Stimulated activated CD8-positive, alpha-beta memory T cell treated with anti-CD3 and anti-CD28 coated beads, Interleukin-7, amount 100 ng/mL, for 1 hour (primary cell): ENCODE measurements at places on chromosomes 3 and 15.
A peak's percentile ranks its signal among the peaks of the same experiment; 100 is the strongest.

DNA sequence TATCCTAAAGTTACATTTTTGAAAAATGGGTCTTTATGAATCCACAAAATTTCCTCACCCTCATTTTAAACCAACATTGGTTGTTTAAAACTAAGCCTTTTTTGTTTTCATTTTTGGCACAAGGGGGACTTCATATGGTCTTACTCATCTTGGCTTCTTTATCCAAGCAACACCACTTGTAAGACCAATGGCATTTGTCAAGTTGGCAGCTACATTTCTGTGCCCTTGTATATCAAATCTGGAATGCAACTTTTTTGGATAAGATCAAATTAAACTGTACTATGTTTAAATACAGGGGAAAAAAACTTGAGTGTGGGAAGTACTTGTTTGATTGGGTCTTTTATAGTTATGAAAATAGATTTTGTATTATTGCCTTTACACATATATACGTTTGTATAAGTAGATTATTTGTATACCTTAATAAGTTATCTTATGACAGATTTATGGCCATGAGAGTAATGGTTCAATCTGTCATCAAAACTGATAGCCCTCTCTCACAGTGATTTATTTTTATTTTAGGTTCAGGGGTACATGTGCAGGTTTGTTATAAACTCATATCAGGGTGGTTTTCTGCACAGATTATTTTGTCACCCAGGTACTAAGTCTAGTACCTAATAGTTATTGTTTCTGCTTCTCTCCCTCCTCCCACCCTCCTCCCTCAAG lies 43.4 kb downstream of the GPR160 start:
- no peak for DNase-seq

GRCh38 chr15:92653836-92654539 lies 1.6 kb downstream of the FAM174B start:
- no peak for DNase-seq

GRCh38 chr15:41698779-41699178 lies 38.6 kb downstream of the MGA start:
- no peak for DNase-seq

DNA sequence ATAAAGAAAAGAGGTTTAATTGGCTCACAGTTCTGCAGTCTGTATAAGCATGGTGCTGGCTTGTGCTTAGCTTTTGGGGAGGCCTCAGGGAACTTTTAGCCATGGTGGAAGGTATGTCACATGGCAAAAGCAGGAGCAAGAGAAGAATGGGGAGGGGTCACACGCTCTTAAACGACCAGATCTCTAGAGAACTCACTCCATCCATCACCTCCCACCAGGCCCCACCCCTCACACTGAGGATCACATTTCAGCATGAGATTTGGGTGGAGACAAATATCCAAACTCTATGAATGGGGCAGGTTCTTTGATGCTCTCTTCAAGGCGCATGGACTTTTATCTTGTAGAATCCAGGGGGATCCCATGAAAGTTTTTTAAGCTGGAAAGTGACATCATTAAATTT lies 75.7 kb downstream of the ITPR1 start:
- no peak for DNase-seq

DNA sequence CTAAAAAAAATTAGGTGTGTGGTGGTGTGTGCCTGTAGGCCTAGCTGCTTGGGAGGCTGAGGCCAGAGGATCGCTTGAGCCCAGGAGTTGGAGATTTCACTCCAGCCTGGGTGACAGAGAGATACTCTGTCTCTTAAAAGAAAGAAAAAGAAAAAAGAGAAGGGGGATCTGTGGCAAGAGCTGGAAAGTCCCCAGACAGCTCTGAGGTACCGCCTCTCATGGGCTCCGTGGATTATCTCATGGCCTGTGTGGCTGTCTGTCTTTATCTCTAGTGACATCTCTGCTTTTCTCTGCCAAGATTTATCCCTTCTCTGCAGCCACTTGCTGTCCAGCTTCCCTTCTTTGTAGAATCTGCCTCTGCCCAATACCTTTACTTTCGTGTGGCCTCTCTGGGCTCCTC lies 5.7 kb downstream of the EXOSC7 start:
- no peak for DNase-seq

DNA sequence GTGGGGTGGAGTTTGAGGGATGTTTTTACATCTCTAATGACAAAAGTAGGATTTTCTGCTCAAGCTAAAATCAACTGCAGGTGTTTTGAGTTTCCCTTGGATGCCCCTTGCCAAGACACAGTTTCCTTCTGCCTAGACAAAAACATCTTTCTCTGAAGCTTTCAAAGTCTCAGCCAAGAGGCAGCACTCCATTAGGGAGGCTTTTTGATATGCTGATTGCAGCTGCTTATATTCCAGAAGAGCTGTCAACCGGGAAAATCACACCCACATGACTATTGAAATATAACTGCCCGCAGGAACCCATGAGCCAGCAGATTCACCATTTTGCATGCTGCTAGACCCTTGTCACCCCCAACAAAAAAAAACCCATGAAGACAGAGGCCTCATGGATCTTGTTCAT lies 27.5 kb upstream of the ZNF148 start:
- DNase-seq, result no peak

- DNase-seq, result no peak
These were observed 60.6 kb downstream of the SLC6A11 start for GRCh38 chr3:10876661-10877060.

GRCh38 chr3:129025691-129026435 lies 24.8 kb downstream of the EFCC1 start:
- DNase-seq, result no peak

GRCh38 chr3:4693620-4694019 lies 200.5 kb downstream of the ITPR1 start:
- no peak for DNase-seq

DNA sequence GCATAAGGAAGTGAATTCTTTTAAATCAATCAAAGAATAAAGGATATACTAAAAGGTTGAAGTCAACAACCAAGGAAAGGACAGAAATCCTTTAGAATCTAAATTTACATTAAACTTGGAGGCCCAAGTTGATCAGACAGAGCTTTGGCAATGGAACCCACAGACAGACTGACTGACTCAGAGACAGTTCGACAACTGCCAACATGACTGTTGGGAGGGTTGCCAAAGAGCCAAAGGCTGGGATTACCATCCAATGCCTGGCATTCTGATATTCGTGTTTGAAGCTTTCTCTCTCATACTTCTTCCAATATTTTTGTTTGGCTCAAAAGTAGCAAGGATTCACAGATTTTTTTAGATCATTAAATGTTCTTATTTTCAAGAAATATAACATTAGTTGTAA lies 406.1 kb downstream of the PLCL2 start:
- DNase-seq, result no peak

GRCh38 chr15:64809649-64810496 lies 15.6 kb downstream of the PIF1 start:
- DNase-seq, result peak; percentile 21

DNA sequence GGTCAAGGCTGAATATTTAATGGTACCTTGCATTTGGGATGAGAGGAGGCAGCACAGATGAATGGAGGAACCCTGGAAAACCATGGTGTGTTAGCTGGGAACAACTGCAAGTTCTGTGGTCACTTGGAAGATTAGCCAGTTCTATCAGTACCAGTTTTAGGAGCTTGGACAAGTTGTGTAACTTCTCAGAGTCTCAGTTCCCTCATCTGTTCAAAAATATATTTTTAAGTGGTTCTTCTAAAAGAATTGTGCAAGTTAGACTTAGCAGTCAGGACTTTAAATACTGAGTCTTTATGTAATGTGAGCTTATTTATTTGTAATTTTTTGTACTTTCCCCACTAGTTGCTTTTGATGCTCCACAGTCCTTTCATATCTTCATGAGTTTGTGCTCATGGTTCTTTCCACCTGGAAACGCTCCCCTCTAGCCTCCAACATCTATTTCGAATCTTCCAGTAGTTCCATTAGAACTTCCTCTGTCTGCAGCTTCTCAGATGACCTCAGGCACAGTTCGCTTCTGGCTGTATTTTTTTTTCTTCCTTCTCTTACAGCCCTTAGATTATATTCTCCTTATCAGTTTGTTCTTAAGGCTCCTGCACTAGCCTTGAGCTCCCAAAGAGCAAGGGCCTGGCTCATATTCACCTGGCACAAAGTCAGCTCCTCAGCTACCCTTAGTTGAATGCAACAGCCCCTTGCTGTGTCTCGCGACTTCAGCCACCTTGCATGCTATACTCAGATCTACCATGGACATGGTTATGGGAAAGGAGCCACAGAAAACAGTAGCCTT lies 27.1 kb downstream of the ITPR1 start:
- DNase-seq, result no peak

GRCh38 chr3:168596175-168596823 lies 500.6 kb upstream of the GOLIM4 start:
- DNase-seq, result no peak

DNA sequence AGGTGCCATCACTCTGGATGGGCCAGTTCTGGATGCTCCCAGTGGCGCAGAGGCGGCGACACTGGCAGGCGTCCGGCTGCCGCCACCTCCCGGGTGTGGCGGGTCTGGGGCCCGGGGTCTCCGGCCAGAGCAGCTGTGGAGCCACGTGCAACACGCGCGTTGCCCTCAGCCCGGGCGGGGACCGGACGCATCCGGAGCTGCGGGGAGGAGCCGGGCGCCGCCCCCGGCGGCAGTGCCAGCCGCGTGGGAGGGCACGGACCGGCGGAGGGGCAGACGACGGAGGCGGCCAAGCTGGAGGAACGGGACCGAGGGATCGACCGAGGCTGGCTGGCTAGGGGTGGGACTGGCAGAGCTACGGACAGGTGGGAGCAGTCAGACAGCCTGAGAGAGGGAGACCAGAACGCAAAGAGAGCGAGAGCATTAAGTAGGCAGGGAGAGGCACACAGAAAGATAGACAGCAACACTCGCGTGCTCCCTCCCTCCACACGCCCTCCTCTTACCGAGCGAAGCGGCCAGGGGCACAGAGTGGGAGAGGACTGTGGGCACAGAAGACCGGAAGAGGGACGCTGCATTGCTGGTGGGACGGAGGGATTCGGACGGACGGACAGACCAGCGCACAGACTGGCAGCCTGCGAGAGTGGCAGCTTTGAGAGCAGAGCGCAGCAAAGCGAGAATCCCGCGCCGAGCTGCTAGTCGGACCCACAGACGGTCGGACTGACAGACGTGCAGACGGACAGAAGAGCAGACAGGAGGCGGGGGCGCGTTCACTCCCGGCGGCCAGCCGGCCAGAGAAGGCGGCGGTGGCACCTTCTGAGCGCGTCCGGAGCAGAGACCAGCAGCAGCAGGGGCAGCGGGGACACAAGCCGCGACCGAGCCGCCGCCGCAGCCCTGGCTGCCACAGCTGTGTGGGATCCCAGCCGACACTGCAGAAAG lies at the start of gene ARPP21:
ARPP21 (plus strand) TSS at position 272 of the 933 bp plus-strand sequence. CDS start 42,227 bp downstream, outside the sequence.
- DNase-seq, result no peak

GRCh38 chr3:83039422-83039821 lies 1278.0 kb upstream of the GBE1 start:
- no peak for DNase-seq

DNA sequence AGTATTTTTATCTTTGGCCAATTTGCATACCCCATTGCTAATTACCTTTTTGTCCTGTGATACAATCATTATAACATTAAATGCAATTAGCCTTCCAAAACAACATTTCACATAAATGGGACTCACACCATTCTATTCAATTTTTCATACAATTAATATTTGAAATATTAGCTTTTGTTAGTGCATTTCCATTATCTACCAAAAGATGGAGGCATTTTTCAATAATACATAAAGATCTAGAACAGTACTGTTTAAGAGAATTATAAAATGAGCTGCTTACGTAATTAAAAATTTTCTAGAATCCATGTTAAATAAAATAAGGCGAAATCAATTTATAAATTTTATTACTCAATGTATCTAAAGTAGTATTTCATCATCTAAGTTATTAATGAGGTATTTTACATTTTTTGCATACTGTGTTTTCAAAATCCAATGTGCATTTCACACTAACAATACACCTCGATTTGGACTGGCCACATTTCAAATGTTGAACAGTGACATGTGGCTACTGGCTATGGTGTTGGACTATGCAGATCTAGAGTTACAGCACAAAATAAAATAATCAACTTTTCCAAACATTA lies 74.3 kb downstream of the TJP1 start:
- DNase-seq, result no peak
